Upper lobe of left lung (tissue), 6 donors: ENCODE measurements at places on chromosomes 16 and 17. TPM values are rescaled to one million over a fixed set of nuclear protein-coding genes. Genes with fewer than 3 reads are reported as not detected.

DNA sequence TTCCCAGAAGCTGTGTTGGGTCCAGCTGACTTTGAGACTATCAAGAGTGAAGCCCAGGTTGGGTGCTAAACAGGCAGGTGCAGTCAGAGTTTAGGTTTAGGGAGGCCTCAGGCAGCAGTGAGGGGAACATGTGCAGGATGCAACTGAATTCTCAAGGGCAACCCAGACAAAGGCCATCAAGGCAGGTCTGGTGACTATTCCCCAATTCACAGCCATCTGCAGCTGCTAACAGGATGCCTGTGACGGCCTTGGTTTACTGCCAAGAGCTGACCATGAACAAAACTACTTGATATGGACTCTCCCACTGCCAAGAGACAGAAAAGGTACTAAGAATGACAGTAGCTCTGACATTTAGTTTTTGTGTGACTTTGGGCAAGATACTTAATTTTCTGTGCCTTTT is 45.2 kb upstream of the BCAR1 start:
- H3K36me3 ChIP-seq = peaks cover 4% of the 10 kb centered on the region
- no peak for DNase-seq
- no peaks in the 10 kb centered on the region for H3K27me3 ChIP-seq
- H3K4me3 ChIP-seq = no peak overlapping the region
- H3K27ac ChIP-seq = no peak overlapping the region

- no peaks in the 10 kb centered on the region for H3K4me1 ChIP-seq
- H3K36me3 ChIP-seq = no peaks in the 10 kb centered on the region
- no peak overlapping the region for H3K4me3 ChIP-seq
- DNase-seq = no peak
These were observed 68.5 kb downstream of the BRIP1 start for GRCh38 chr17:61794792-61795191.

GRCh38 chr17:55895112-55895759 is 144.4 kb downstream of the PCTP start:
- H3K27me3 ChIP-seq = no peaks in the 10 kb centered on the region
- H3K36me3 ChIP-seq = no peaks in the 10 kb centered on the region

- DNase-seq = peak; percentile 70
- H3K4me3 ChIP-seq = no peak overlapping the region
- no peaks in the 10 kb centered on the region for H3K27me3 ChIP-seq
- H3K36me3 ChIP-seq = peaks cover 9% of the 10 kb centered on the region
- peaks cover 48% of the 10 kb centered on the region for H3K4me1 ChIP-seq
These were observed 16.5 kb downstream of the ASPSCR1 start for GRCh38 chr17:81993729-81994592.

DNA sequence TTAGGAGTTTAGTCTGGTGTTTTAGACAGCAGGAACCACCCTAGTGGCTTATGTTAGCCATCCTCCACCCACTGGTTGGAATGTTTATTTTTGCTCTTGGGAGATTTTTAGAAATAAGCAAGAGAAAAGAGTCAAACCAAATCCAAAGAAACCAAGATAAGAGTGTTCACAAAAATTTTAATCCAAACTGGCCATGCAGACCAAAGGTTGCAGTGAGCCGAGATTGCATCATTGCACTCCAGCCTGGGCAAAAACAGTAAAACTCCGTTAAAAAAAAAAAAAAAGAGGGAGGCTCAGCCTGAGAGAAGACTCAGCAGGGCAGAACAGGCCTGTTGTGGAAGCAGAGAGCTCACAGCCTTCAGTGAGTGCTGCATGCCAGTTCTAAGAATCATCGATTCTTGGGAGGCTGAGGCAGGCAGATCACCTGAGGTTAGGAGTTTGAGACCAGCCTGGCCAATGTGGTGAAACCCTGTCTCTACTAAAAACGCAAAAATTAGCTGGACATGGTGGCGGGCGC is 12.2 kb upstream of the C16orf54 start:
- no peak for DNase-seq
- peaks cover 11% of the 10 kb centered on the region for H3K4me1 ChIP-seq
- no peak overlapping the region for H3K27ac ChIP-seq
- no peaks in the 10 kb centered on the region for H3K36me3 ChIP-seq

GRCh38 chr16:10501016-10501607 is 79.3 kb downstream of the EMP2 start:
- no peak overlapping the region for H3K4me3 ChIP-seq
- no peak overlapping the region for H3K27ac ChIP-seq
- peaks cover 29% of the 10 kb centered on the region for H3K36me3 ChIP-seq
- no peak for DNase-seq

DNA sequence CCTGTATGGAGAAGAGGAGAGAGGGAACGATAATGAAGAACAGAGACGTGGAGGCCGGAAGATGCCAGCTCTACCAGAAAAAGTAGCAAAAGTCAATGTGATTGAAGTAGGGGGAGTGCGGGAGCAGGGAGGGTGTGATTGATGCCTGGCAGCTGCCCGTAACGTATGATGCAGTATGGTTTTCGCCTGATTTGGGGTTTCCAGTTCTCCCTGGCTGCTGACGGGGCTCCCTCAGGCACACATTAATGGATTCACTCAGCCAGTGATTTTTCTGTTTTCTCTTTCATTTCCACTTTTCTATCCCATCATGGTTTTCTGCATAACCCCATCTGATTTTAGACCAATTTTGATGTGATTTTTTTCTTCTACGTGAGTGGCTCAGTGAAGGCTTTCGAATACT is 62.1 kb downstream of the PRKCA start:
- no peak overlapping the region for H3K4me3 ChIP-seq
- H3K27me3 ChIP-seq = no peaks in the 10 kb centered on the region

GRCh38 chr17:38605411-38605840 is 326 bp downstream of the SRCIN1 start:
- DNase-seq = no peak
- H3K27ac ChIP-seq = no peak overlapping the region
- H3K36me3 ChIP-seq = no peaks in the 10 kb centered on the region
- H3K4me1 ChIP-seq = peaks cover 11% of the 10 kb centered on the region

- no peak for DNase-seq
- H3K27me3 ChIP-seq = no peaks in the 10 kb centered on the region
- no peak overlapping the region for H3K27ac ChIP-seq
- H3K4me1 ChIP-seq = no peaks in the 10 kb centered on the region
- no peak overlapping the region for H3K4me3 ChIP-seq
These were observed 364.9 kb upstream of the PMFBP1 start for GRCh38 chr16:72536723-72537435.

GRCh38 chr16:49661465-49662187 is 194.3 kb downstream of the ZNF423 start:
- DNase-seq = no peak
- H3K36me3 ChIP-seq = no peaks in the 10 kb centered on the region
- H3K27ac ChIP-seq = no peak overlapping the region
- H3K27me3 ChIP-seq = no peaks in the 10 kb centered on the region
- no peak overlapping the region for H3K4me3 ChIP-seq

GRCh38 chr17:65627108-65627507 is 65.7 kb upstream of the AXIN2 start:
- H3K27ac ChIP-seq = no peak overlapping the region
- H3K36me3 ChIP-seq = no peaks in the 10 kb centered on the region
- H3K27me3 ChIP-seq = no peaks in the 10 kb centered on the region
- no peak overlapping the region for H3K4me3 ChIP-seq
- H3K4me1 ChIP-seq = no peaks in the 10 kb centered on the region

- peaks cover 2% of the 10 kb centered on the region for H3K4me1 ChIP-seq
- DNase-seq = no peak
- no peaks in the 10 kb centered on the region for H3K27me3 ChIP-seq
- no peak overlapping the region for H3K27ac ChIP-seq
- no peak overlapping the region for H3K4me3 ChIP-seq
These were observed 7.4 kb downstream of the CBFB start for GRCh38 chr16:67036323-67036741.

DNA sequence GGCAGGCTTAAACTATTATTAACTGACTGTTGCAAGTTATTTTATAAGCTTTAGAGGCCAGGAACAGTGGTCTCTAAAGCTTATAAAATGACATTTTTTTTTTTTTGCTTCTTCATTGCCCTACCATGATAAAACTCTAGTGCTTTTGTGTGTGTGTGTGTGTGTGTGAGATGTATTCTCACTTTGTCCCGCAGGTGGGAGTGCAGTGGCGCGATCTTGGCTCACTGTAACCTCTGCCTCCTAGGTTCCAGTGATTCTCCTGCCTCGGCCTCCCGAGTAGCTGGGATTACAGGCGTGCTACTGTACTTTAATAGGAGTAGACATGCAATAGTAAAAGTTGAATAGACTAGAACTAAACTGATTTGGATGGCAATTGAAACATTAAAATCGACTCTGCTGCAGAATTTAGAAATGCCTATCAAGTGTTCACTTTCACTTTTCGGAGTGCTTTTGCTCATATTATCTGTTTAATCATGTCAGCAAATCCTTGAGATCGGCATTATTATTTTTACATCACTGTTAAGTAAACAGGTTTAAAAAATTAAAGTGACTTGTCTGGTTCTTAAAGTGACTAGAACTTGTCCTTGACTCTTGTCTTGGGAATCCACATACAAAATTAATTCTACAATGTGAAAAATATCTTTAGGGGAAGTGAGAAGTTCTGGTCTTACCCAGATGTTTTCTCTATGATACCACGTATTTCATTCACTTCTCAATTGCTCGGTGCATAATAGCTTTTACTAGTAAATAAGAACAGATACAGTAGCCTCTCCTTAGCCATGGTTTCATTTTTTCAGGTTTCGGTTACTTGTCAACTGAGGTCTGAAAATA is 8.4 kb upstream of the PCTP start:
- no peak for DNase-seq
- no peaks in the 10 kb centered on the region for H3K4me1 ChIP-seq
- H3K4me3 ChIP-seq = no peak overlapping the region
- no peaks in the 10 kb centered on the region for H3K36me3 ChIP-seq
- H3K27ac ChIP-seq = no peak overlapping the region

GRCh38 chr16:75644240-75645012 is 3.0 kb downstream of the KARS1 start:
- H3K27ac ChIP-seq = no peak overlapping the region
- no peak for DNase-seq
- no peak overlapping the region for H3K4me3 ChIP-seq
- peaks cover 16% of the 10 kb centered on the region for H3K36me3 ChIP-seq
- H3K4me1 ChIP-seq = peaks cover 21% of the 10 kb centered on the region

DNA sequence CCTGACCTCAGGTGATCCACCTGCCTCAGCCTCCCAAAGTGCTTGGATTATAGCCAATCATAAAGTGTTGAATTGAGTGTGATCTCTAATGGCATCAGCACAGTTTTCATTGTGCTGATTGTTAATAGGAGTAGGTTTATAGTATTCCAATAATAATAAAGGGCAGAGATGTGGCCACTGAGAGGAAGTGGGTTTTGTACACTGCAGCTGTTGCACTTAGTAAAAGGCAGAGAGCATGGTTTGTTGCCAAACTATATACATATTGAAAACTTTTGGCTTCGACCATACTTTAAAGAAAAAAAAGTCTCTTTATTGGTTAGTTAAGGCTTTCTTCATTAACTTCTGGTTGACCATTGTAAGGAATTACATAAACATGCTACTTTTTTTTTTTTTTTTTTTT is 185.9 kb downstream of the CDK5R1 start:
- peaks cover 8% of the 10 kb centered on the region for H3K4me1 ChIP-seq
- no peak for DNase-seq
- H3K27ac ChIP-seq = no peak overlapping the region
- no peak overlapping the region for H3K4me3 ChIP-seq
- no peaks in the 10 kb centered on the region for H3K27me3 ChIP-seq

GRCh38 chr17:13306310-13306962 is 288.6 kb upstream of the ELAC2 start:
- H3K27me3 ChIP-seq = no peaks in the 10 kb centered on the region
- no peak for DNase-seq
- no peak overlapping the region for H3K27ac ChIP-seq
- H3K4me1 ChIP-seq = no peaks in the 10 kb centered on the region
- H3K4me3 ChIP-seq = no peak overlapping the region
- no peaks in the 10 kb centered on the region for H3K36me3 ChIP-seq

DNA sequence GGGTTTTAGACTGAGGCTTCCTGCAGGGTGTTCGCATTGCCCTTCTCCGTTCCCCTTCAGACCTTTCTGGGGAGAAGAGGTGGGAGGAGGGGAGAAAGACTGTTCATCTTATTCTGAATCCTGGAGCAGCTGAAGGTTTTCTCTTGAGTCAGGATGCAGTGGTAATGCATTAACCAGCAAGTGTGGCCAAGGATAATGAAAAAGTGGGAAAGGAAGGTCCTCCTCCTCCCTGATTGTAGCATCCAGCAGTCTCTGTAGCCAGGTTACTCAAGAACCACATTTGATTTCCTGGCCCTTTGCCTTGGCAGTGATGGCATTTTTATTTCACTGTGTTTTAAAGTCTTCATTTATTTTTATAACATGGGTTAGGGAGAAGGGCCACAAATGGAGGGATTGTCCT is 59.1 kb downstream of the CYLD start:
- no peak overlapping the region for H3K4me3 ChIP-seq
- H3K27ac ChIP-seq = no peak overlapping the region
- no peaks in the 10 kb centered on the region for H3K27me3 ChIP-seq
- H3K4me1 ChIP-seq = no peaks in the 10 kb centered on the region

DNA sequence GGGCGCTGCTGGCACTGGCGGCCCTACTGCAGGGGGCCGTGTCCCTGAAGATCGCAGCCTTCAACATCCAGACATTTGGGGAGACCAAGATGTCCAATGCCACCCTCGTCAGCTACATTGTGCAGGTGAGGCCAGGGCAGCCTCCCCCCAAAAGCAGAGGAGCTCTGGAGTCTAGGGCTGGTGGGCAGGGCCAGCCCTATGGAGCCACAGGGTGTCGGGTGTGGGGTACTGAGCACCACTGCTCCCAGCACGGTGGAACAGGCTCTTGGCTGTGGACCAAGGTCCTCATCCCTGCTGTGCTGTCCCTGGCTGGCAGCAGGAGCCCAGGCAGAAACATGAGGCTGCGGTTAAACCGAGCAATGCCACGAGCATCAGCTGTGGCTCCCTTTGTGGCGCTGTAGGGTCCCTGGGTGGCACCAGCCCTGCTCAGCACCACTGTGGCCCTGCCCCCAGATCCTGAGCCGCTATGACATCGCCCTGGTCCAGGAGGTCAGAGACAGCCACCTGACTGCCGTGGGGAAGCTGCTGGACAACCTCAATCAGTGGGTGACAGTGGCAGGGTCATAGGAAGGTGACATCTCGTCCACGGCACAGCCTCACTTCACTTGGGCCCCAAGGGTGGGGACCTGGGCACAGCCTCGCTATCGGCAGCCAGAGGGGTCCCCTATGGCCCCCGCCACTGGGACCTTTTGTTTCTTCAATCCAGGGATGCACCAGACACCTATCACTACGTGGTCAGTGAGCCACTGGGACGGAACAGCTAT is 1.1 kb downstream of the DNASE1 start:
- no peaks in the 10 kb centered on the region for H3K4me1 ChIP-seq
- H3K27me3 ChIP-seq = no peaks in the 10 kb centered on the region
- DNase-seq = no peak
- H3K4me3 ChIP-seq = no peak overlapping the region
- no peak overlapping the region for H3K27ac ChIP-seq

GRCh38 chr16:2833776-2834175 is 3.7 kb downstream of the ZG16B start:
- no peak overlapping the region for H3K4me3 ChIP-seq
- H3K4me1 ChIP-seq = peaks cover 12% of the 10 kb centered on the region
- no peaks in the 10 kb centered on the region for H3K36me3 ChIP-seq
- DNase-seq = no peak
- no peak overlapping the region for H3K27ac ChIP-seq
- no peaks in the 10 kb centered on the region for H3K27me3 ChIP-seq

KCNJ18 gene
- total RNA-seq = not detected

HS3ST4 gene
- total RNA-seq = not detected

TAC4 gene
- total RNA-seq = not detected

SLC6A2 gene
- total RNA-seq = not detected

KCNJ12 gene
- 1.9 TPM for total RNA-seq

KRTAP4-1 gene
- total RNA-seq = not detected

KRT23 gene
- total RNA-seq = 10.7 TPM

NPTX1 gene
- 3.1 TPM for total RNA-seq

AOC2 gene
- 2.4 TPM for total RNA-seq

UNC13D gene
- 84.3 TPM for total RNA-seq
